Right atrium auricular region (tissue), 2 donors: ENCODE measurements at places on chromosomes 12 and 14. TPM values are rescaled to one million over a fixed set of nuclear protein-coding genes. Genes with fewer than 3 reads are reported as not detected.

DNA sequence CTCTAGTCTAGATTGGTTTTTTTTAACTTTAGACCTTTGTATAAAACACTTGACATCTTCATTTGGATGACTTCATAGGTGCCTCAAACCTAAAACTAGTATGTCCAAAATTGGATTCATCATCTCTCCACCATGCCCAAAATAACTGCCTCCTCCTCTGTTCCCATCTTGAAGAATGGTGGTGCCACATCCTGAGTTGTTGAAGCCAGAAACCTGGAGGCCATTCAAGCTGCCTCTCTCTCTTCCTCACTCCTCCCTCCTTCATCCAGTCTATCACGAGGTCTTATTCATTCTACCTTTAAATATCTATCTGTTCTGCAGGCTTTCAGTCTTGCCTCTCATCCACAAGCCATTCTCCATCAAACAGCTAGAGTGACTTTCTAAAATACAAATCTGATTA is 26.5 kb upstream of the USP44 start:
- no peak overlapping the region for H3K27ac ChIP-seq
- DNase-seq, result no peak
- no peaks in the 10 kb centered on the region for H3K4me1 ChIP-seq
- H3K27me3 ChIP-seq, result no peaks in the 10 kb centered on the region

DNA sequence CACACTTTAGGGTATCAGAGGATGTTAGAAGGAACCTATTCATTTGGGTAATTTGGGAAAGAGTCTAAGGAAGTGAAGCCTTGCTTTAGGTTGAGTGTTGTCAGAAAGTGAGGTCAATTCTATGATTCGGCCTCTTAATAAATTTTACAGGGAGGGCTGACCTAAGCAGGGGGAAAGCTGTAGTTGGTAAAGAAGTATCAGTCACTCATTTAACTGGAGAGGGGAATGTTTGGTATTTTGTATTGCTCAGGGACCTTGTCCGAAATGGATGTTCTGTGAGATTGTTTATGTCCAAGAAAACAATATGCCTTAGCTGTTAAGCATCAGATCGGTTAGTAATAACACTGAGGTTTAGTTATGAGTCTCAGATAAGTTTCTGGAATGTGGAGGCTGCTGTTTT is 7.3 kb downstream of the CAND1 start:
- no peak overlapping the region for H3K27ac ChIP-seq
- H3K36me3 ChIP-seq, result no peaks in the 10 kb centered on the region
- H3K4me3 ChIP-seq, result no peak overlapping the region

GRCh38 chr14:47060050-47060449 is 408.5 kb upstream of the RPL10L start:
- H3K27me3 ChIP-seq, result no peaks in the 10 kb centered on the region
- H3K4me1 ChIP-seq, result no peaks in the 10 kb centered on the region
- H3K4me3 ChIP-seq, result no peak overlapping the region
- H3K27ac ChIP-seq, result no peak overlapping the region

- no peaks in the 10 kb centered on the region for H3K36me3 ChIP-seq
- no peak overlapping the region for H3K27ac ChIP-seq
- no peak for DNase-seq
- H3K4me3 ChIP-seq, result no peak overlapping the region
- H3K27me3 ChIP-seq, result no peaks in the 10 kb centered on the region
- no peaks in the 10 kb centered on the region for H3K4me1 ChIP-seq
These were observed 4.0 kb downstream of the C12orf54 start for GRCh38 chr12:48486261-48486660.

The DAO gene
- not detected for total RNA-seq

The SERPINA10 gene
- total RNA-seq, result not detected
